ENCODE measurements at places on chromosomes 11 and 22.
A peak's percentile ranks its signal among the peaks of the same experiment; 100 is the strongest.

DNA sequence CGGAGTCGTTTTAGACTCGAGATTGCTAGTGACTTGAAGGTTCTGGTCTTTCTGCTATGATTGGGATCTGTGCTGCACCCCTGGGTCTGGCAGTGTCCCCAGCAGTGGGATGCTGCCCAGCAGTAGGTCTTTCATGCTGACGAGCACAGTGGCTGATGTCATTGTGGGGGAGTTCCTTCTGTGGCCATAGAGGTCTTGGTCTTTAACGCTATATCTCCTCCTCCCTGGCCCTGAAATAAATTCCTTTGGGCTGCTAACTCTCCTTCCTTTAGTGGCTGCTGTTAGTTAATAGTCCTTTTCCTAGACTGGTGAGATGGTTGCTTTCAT, 136.3 kb downstream of the TEAD1 start:
- DNase-seq, result peak; percentile 59

DNA sequence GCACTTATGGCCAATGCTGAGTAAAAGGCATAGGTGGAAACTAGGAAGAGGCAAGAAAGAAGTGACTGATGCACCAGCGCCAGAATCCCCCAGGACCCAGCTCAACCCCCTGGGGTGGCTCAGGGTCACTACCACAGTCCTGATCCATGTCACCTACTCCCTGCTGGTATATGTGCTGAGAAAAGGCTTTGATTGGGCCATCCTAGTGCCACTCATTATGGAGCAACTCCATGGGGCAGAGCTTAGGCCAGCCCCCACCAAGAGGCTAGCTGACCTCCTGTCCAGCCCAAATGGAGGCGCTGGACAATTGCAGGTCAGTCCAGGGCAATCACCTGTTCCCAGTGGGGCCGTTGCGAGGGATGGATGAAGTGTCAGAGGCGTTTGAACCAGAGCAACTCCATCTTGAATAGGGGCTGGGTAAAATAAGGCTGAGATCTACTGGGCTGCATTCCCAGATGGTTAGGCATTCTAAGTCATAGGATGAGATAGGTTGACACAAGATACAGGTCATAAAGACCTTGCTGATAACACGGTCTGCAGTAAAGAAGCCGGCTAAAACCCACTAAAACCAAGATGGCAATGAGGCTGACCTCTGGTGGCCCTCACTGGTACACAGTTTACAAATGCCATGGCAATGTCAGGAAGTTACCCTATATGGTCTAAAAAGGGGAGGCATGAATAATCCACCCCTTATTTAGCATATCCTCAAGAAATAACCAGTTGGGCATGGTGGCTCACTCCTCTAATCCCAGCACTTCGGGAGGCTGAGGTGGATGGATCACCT, 20.6 kb upstream of the DAGLA start:
- no peak for DNase-seq

DNA sequence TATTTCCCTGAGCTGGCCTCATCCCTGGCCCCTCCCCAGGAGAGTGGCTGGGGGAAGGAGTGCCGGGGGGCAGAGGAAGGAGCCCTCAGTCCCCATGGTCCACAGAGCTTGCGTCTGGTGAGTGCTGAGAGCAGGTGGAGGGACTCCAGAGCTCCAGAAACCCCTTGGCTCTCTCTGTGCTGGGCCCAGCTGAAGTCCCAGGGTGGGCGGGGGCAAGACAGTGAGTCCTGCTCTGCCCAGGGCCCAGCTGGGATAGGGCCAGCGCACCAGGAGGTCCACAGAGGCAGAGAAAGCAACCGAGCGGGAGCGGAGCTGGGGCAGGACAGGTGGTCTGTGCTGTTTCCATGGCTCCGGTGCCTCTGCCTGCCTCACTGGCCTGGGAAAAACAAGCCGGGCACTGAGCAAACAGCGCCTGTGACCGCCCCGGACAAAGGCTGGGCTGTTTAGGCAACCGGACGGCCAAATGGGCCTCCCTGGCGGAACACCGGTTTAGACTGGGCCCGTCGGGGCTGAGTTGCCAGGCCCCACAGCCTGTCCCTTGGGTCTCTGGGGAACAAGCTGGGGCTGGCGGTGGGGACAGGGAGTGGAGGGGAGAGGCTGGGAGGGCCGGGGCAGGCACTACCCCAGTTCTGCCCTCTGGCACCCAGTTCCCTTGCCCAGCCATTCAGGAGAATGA, 34.1 kb upstream of the WNT7B start:
- no peak for DNase-seq

- DNase-seq, result no peak
These were observed 12.3 kb upstream of the ARL14EP start for GRCh38 chr11:30310623-30311022.

GRCh38 chr11:123616505-123617198, 37.8 kb downstream of the SCN3B start:
- DNase-seq, result no peak
